Hematopoietic multipotent progenitor cell treated with erythropoietin and hydrocortisone succinate and interleukin-3 and kit ligand, for 4 days (in vitro differentiated cells): ENCODE measurements at places on chromosomes 6 and 20.
A peak's percentile ranks its signal among the peaks of the same experiment; 100 is the strongest.

DNA sequence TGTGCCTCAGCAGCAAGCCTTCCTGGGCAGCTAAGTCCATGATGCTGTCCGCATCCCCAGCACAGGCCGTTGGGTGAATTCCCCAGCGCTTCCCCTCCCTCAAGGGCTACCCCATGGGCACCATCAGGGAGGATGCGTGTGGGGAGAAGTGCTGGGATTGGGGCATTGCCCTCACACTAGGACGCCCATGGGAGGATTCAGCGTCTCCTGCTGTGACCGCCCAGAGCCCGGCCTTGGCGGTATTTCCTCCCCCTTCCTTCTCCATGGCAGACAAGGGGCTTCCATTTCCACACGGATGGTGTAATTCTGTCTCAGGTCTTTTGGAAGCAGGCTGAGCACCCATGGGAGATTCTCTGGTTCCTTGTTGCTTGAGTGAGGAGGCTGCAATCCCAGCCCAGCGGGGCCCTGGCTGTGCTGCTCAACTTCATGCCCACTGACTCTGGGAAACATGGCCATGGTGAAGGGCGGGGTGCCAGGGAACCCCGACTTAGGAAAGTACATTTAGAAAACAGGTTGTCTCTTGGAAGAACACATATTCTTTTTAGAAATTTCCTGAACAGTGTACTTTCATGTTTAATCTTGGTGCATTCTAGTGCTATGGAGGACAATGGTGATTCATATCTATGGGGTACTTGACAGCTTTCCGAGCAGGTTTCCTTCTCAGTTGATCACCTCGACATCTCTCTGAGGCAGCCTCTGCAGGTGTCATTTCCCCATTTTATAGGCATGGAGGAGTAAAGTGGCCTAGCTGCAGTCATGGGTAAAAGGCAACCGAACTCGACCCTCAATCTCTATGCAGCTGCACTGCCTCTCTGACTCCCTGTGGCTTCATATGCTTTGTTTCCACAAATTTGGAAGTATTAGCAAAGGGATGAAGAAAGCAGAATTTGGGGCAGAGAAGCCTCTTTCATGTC, 178.2 kb upstream of the CST7 start:
- no peak for DNase-seq

GRCh38 chr6:32947552-32948465, 5.1 kb downstream of the HLA-DMA start:
- DNase-seq = peak; percentile 68

DNA sequence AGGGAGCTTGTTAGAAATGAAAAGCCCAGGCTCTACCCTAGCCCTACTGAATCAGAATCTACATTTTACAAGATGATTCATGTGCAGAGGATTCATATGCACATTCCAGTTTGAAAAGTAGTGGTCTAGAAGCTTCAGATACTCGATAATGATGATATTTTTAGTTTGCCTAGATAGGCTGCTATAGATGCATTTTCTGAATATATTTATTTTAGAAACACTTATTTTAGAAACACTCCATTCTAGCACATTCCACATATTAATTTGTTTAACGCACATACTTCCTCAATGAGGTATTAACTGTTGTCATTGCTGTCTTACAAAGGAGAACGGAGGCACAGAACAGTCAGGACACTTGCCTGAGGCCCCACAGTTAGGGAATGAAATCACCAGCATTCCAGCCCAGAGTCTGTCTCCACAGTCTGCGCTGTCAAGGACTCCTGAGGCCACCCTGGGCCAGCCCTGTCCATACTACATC, 64.4 kb downstream of the SNAP25 start:
- DNase-seq = no peak

- peak; percentile 46 for DNase-seq
These were observed at the start of gene TNXB for GRCh38 chr6:32109114-32109764. Gene TNXB, minus strand, starts transcription at chr6:32109338. Its CDS starts 11,140 bp downstream, at chr6:32098198.

GRCh38 chr6:128209771-128210170, 308.9 kb upstream of the THEMIS start:
- DNase-seq = no peak

DNA sequence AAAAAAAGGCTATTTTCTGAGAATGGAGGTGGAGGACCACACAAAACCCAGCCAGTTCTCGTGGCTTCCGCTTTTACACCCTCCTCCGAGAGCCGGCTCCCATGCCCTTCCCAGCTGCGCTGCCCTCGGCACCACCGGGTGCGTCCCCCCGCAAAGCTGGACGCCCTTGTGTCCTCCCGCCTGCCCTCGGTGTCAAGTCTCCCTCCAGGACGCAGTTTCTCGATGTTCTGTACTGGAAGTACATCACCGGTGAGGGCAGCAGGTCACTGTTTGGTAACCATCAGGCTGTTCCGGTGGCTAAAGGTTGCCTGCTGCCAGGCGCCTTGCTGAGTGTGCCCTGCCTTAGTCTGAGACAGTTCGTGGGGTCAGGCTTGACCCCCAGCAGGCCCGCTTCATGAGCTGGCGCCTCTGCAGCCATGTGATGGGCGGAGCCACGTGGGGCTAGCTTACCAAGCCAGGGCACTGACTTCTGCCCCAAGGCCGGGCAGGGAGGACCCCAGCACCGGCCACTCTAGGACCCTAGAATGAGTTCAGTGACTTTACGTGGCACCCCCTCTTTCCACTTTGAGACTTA, 34.6 kb downstream of the RREB1 start:
- DNase-seq = no peak

DNA sequence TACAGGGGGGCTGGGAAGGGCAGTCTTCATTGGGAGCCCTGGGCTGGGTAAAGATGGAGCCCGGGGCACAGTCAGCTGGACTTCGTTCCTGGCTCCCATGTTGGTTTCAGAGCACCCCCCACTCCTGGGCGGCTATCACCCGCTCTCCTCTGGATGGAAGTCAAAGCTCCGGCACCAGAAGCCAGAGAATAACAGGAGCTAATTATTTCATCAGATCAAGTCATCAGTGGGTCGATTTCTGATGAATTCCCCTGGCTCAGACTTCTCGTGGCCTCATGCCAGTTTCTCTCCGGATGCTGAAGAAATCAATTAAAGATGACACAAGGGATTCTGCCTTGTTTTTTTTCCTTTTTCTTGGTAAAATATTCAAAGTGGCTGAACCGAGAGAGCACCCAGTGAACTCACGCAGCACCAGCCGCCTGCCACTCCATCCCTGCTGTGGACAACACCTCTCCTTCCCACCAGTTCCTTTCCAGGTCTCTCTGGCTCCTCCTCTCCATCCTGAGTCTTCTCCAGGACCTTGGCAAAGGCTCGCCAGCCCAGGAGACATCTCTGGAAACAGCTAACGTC, 22.5 kb downstream of the SULF2 start:
- no peak for DNase-seq

DNA sequence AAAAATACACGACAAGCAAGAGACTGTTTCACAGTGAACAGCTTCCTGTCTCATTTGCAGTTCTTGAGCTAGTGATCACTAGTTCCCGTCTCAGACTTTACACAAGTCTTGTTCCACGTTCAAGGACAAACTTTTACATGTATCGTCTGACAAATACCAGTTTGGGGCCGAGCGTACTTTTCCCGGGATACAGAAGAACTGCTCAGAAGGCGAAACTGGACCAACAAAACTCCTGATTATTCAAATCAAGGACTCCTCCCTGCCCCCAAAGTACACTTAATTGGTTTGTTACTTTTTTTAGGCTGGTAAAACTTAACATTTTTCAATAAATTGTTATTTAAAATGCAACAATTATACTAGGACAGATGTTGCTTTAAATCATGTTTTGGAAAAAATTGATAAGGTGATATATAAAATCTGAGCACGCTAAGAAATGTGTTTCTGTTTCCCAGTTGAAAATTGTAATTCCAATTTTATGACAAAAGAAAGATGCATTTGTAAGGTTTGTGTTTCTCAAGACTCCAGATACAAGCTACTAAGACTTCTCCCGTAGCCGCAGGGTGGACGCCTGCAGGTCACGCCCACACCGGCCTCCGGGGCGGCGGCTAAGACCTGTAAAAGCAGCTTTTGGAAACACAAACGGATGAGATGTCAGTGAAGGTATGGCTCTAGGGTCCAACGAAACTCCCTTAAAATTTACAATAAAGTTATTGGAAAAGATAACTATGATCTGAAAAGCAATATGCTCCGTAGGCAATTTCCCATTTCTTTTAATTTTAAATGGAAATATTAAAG, 16.8 kb upstream of the TCFL5 start:
- no peak for DNase-seq

- DNase-seq = no peak
These were observed 31.6 kb upstream of the RIMS4 start for GRCh38 chr20:44841955-44842354.

- DNase-seq = no peak
These were observed 244.9 kb upstream of the SOX4 start for GRCh38 chr6:21348504-21349195.

DNA sequence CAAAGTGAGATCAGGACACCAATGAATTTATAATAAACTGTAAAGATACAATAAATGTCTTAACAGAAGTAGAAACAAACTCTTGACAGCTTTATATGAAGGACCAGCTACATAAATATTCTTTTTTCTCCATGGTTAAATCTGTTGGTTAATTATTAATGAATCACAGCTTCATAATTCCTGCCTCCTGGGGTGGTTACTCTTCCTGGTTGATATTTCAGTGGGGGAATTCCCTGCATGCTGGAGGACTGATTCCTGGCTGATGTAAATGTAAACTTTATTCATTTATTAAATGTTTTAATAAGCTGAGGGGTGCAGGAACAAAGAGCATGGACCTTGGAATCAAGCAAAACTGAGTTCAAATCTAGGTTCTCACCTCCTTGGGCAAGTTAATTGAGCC, 16.2 kb upstream of the RCAN2 start:
- no peak for DNase-seq

GRCh38 chr6:94130478-94130877, 711.1 kb upstream of the EPHA7 start:
- no peak for DNase-seq

DNA sequence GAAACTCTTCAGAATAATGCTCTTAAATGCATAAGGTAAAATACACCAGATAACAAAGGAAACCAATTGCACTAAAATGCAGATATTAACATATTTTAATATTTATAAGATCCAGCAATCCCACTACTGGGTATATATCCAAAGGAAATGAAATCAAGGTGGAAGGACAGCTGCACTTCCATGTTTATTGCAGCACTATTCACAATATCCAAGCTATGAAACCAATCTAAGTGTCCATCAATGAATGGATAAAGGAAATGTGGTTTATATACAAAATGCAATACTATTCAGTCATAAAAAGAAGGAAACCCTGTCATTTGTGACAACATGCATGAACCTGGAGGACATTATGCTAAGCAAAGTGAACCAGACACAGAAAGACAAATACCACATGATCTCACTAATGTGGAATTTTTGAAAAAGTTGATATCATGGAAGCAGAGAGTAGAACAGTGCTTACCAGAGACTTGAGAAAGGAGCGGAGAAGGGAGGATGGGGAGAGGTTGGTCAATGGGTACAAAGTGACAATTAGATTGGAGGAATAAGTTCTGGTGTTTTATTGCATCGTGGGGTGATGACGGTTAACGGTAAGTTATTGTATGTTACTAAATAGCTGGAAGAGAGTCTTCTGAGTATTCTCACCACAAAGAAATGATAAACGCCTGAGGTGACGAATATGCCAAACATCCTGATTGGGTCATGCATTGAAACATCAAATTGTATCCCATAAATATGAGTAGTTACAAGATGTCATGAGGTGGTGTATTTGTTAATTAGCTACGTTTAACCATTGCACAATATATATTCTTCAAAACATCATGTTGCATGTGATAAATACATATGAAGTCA, 37.9 kb upstream of the RNF24 start:
- DNase-seq = peak; percentile 77

GRCh38 chr6:144049386-144049785, 41.3 kb upstream of the PLAGL1 start:
- DNase-seq = no peak

GRCh38 chr6:137792160-137793033, 74.7 kb upstream of the TNFAIP3 start:
- peak; percentile 29 for DNase-seq

DNA sequence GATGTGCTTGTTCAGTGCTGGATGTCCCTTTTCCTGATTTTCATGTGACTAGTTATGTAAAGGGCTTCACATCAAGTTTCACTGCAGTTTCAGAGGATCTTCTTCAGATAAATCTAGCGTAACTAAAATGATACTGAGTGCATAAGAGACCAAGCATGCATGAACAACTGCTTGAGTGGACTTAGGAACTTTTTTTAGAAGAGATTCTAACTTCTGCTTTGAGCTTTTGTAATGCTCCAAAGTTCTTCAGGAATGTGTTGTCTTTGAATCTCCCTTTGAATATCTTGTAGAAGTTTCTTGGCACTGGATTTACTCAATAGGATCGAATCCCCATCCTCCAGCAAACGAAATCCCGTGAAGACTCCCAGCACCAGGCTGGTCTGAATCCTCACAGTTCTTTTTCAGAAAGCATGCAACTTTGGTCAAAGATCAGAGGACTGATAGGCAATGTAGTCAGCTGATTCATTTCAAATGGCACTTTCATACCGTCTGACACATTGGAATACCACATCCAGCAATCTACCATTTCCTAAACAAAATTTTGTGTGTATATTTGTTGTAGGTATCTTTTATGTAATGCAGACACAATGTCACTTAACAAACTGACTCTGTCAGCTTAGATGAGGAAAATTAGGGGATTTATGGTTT, 33.2 kb downstream of the ENPP1 start:
- no peak for DNase-seq

GRCh38 chr20:1809131-1809572, 86.1 kb upstream of the SIRPA start:
- no peak for DNase-seq

DNA sequence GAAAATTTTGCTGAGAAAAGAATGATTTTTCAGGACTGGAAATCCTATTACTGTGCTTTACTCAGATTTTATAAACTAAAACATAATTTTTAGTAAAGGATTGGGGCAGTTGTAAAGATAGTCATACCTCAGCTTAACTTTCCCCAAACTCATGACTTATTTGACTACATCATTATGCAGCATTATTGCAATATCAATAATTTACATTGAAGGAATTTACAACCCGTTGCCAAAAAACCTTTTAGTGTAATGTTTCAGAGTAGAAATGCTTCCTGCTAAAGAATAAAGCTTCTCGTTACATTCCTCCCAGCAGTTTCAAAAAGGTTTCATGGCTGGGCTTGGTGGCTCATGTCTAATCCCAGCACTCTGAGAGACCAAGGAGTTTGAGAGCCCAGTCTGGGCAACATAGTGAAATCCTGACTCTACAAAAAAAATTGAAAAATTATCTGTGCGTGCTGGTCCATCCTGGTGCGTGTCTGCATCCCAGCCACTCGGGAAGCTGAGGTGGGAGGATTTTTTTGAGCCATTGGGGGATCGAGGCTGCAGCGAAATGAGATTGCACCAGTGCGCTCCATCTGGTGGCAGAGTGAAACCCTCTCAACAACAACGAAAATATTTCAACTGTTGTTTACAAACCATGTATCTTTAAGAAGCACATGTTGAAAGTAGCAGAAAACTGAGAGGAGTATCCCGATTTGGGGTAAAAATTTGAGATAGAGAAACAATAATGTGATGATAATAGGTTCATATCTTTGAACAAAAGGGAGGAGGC, 4.4 kb downstream of the AMD1 start:
- peak; percentile 81 for DNase-seq

DNA sequence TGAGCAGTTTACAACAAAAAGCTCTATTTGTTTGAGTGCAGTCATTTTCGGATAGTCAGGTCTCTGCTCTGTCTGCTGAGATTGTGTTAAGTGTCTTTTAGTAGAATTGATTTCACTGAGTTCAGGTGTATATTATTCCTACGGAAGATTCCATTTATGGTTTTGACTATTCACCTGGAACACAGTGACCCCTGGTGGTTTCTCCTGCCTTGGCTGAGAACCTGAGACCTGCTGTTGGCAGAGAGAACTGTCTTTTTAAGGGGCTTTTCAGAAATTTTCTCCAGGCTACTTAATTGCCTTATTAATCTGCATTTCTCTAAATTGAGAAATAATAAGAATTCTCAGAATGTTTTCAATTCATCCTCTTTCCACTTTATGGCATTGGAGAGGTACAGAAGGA, 508.0 kb downstream of the TBC1D32 start:
- DNase-seq = peak; percentile 37
